Heart right ventricle (tissue), 16 donors: ENCODE measurements at places on chromosomes 2 and 18.

DNA sequence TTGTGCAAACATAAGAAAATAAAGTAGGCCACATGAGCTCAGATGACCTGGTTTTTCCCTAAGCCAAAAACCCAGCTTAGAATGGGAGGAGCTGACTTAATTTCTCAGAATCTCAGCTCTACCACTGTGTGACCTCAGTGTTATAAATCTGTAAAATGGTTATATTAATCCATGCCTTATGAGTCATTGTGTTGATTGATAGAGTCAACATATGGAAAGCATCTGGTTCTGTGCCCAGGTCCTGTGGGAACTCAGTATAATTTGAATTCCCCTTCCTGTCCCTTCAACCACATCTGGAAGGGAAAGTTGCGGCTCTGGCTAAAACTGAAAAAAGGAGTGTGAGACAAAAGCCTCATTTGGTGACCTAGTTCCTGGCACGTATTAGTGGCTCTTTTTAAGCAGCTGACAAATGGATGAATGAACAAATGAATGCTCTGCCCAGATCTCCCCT, 25.7 kb downstream of the TMEM177 start:
- DNase-seq, result no peak

DNA sequence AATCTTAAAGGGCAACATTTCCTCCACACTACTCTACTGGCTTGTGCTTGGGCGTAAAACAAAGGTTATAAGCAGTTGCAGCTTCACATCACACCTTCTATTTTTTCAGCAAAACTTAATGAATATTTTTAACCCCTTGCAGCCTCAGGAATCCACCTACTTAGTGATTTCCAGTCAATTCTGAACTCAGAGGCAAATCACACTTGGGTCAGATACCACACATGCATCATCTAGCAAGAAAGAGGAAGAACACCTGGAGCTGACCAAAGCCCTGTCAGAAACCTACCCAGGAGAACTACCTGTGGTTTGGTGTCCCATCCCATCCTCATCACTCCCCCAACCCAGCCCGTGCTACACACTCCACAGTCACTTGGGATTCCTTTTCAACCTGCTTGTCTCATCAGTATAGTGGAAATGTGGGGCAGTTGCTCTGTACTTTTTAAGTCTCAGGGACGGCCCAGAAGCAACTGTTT, 25.5 kb downstream of the PIAS2 start:
- DNase-seq, result no peak

- no peak for DNase-seq
These were observed 222.8 kb downstream of the ARL4C start for GRCh38 chr2:234273887-234274584.

DNA sequence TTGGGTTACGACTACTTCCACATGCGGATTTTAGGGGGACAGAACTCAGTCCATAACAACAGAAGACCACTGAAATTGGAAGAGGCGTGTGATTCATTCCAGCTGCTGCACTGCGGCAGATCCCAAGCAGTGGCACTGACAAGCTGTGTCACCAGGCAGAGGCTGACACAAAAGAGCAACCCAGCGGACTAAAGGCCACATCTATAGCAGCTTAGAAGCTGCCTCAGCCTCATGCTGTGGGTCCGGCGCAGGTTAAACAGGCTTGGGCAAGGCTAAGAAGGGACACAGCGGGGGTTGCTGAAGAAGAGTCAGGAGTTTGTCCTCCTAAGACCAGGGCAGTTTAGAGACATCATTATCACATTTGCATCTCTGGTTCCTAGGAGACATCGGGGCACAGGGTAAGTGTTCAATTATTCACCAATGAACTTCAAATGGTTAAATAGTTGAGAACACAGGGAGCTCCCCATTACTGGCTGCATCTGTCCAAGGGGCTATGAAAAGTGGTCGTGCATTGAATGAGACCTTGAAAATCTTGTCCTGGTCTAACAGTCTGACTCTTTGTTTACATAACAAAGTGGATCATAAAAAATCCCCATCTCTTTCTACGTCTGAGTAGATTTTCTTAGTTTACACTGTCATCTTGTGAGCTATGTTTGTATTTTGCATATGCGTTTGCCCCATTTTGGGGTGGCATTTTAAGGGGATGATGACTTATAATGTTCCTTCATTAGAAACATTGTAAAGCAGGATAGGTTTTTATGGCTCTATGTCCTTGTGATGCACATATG, 162.3 kb upstream of the TRIB2 start:
- no peak for DNase-seq

GRCh38 chr2:24613154-24613814, 122.2 kb downstream of the NCOA1 start:
- DNase-seq, result no peak

DNA sequence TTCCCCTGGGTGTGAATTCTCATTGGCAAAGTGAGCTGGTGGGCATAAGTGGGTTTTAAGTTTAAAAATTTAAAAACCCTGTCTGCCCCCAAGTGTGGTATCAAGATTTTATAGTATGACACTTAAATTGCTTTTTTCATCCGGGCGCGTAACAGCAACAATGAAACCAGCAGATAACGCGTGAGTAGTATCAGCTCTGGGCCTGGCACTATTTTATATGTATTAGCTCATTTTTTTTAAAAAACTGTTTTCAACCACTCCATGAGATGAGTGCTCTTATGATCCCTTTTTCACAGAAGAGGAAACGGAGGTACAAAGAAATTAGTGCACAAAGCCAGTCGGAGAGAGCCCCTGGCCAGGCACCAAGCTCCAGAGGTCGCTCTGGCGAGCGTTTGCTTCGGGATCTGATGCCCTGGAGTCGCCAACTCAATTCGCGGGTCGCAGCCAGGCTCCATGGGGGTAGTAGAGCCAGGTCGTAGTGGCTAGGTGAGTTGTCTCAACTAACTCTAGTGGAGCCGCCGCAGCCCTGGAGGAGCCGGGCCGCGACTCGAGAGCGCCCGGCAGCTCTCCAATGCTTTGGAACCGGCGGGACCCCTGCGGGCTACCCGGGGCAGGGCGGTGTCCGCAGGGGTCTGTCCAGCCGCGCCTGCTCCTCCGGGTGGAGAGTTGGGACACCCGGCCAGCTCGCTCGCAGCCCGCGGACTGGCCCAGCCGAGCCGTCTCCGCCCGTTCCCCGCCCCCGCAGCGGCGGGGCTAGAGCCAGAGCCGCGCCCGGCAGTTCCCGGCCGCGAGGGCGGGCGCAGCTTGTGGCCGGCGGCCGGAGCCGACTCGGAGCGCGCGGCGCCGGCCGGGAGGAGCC, at the start of gene IL1R1:
TSS of gene IL1R1 (plus strand) at position 777 of the 859 bp plus-strand sequence. CDS start 14,979 bp downstream, outside the sequence.
- DNase-seq, result peak; percentile 80

- no peak for DNase-seq
These were observed 605 bp downstream of the C2orf68 start for GRCh38 chr2:85611217-85611704.

DNA sequence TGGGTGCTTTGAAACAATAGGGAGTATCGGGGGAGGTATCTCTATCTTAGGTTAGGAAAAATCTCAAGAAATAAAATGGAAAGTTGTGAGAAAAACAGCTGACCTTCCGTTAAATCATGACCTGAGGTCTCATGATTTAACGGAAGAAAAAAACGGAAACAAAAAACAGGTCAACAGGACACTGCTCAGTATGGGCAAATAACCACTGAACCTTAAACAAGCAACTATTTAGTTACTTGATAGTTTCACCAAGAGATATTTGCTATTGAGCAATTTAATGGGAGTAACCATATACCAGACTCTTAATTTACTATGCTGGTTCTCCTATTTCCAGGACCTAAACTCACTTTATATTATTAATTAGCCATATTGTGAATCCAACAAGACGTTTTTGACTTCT, 150.8 kb downstream of the PARD3B start:
- DNase-seq, result no peak

DNA sequence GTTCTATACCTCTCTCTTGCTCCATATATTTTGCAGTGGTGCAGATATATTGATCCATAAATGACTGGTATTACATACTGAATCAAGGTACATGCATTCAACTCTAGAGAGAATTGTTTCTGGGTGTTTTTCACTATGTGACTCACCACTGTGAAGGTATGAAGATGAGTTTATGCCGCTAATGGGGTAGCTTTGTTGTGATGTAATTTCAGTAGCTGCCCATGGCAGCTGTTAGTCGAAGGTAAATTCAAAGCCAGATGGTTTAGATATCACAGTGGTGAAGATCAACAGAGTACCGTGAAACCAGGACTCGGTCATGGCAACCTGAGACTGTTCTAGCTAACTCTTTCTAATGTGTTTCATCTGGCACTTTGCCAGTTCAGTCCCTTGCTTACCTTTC, 50.4 kb downstream of the PKP4 start:
- no peak for DNase-seq

DNA sequence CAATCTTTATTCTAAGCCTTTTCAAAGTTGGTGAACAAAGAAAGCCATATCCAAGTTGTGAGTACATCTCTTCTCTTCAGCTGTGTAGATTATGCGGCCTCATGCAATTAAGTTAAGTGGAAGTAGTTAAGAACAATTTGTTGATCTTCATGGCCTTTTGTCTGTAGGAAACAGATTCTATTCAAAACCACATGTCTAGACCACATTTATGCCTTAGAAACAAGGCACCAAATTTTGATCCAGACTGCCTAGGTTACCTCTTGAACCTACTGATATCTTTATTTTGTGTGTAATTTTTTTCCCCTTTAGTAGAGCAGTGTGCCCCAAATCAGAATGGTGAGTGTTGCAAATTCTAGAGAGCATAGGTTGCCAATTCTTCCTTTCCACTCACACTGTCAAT, 101.6 kb upstream of the CERS6 start:
- no peak for DNase-seq

DNA sequence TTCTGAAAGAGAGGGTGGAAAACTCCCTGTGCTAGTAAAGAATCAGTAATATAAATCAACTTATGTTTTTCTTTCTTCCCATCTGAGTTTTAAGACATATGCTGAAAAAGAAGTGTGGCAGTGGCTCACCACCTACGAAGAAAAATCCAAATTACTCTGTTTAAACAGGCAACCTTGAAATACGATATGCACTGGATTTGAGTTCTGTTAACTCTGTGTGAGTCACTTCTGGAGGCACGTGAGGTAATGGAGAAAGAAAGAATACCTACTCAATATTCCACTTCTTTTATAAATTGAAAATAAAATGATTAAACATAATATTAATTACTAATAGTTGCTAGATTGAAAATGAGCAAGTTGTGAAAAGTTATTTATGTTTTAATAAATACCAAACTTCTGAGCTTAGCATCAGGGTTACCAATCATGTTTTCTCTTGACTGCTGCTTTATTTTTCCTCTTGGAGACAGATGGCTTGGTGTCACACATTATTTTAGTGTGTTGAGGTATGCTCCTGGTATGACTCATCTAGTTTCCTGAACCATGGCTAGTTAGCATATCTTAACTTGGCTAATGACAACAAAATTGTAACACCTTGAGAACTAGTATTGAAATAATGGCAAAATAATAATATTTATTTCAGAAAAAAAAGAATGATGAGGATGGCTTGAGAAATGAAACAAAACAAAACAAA, 1705.5 kb upstream of the PIK3C3 start:
- no peak for DNase-seq
